ENCODE measurements at places on chromosomes 3 and 15.

DNA sequence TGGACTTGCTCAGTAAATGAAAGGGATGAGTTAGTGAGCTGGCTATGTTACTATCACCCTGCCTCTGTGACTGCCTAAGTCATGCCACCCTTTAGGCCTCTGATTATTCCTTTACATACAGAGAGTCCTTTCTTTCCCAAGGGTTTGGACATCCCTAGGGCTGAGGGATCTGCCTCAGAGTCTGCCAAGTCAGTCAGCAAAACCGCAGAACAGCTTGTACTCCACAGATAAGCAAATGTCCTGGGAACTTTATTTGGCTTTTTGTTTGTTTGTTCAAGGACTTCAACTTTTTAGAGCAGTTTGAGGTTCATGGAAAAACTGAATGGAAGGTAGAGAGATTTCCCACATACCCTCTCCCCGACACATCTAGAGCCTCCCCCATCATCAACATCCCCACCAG, 82.6 kb upstream of the TRIM42 start:
- no peak for DNase-seq

DNA sequence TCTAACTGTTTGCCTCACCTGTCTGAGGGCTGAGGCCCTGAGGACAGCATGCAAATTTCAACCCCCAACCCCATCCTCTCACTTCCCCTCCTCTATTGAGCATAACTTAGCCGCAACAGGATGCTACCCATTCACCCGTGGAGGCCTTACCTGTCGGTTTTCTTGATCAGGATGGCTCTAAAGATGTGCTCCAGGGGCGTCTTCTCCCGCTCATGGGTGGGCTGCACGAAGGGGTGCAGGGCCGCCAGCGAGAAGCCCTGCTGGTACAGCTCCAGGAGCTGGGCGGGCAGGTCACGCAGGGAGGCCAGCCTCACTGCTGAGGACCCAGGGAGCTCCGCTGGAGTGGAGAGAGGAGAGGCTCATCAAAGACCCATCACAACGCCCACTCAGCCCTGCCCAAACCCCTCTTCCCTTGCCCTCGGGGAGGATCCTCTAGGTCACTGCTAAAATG, 79.8 kb downstream of the RFTN1 start:
- DNase-seq = no peak

GRCh38 chr3:141556034-141556433, 69.2 kb downstream of the RASA2 start:
- DNase-seq = peak; percentile 11

GRCh38 chr15:100879061-100879463, 569 bp upstream of the ALDH1A3 start:
- DNase-seq = peak; percentile 50

DNA sequence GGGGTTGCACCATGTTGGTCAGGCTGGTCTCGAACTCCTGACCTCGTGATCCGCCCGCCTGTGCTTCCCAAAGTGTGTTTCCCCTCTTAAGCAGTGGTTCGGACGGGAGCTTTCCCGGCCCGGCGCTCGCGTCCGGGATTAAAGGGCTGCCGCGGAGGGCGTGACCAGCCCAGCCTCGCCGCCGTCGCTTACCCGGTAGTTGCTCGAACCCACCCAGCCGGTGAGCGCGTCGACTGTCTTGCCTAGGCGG, 513 bp downstream of the CLASP2 start:
- peak; percentile 73 for DNase-seq
